ENCODE measurements at places on chromosomes 4 and X.

GRCh38 chr4:3026540-3026939 is 47.8 kb downstream of the HTT-AS start:
- no peak for DNase-seq

GRCh38 chr4:98568941-98569663 is 89.3 kb downstream of the TSPAN5 start:
- DNase-seq = no peak

GRCh38 chr4:85808864-85809263 is 333.9 kb downstream of the ARHGAP24 start:
- no peak for DNase-seq

DNA sequence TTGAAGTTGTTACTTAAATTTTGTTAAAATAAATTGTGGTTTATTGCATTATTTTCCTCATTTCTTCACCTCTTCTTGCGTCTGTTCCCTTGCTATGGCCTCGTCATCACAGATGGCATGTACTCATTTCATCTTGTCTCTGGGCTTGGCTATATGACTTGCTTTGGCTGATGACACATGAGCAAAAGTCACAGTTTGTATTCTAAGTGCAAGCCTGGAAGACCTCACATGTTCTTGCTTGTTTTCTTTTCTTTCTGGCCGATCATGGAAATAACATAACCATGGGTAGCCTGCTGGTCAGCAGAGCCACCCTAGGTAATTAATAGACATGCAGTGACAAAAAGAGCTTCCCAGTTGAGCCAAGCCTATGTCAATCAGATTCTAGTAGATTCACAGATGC is 527.9 kb downstream of the SPRY1 start:
- no peak for DNase-seq

DNA sequence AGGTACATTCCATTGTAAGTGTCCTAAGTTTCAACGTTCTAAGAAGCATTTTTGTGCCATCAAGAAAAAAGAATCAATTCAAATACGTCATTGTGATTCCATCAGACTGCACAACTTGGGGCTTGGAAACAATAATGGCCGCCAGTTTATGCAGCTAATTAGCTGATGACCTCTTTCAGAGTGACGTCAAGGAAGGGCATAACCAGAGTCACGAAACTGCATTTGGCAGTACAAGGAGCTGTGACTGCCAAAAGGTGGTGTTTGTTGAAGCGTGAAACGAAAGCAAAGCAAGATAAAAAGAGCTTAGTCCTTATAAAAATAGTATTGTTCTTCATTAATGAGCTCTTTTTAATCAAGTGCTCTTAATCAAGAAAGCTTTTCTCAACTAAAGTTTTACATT is 81.1 kb upstream of the SH3RF1 start:
- no peak for DNase-seq

DNA sequence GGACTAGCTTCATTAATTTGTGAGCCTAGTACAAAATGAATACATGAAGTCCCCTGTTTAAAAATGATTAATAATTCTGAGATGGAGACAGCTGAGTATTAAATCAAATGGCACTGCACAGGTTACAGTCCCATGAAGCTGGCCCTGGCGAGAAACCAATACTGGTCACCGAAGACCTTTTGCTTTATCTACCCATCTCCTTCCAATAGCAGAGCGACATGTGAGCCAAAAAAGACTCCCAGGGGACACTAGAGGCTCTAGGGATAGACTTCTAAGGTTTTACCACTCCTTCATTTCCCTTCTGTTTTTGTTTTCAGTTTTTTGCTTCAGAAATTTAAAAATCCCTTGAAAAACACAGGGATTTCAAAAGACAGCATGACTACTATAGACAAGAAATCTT is 97.0 kb upstream of the CCSER1 start:
- no peak for DNase-seq

DNA sequence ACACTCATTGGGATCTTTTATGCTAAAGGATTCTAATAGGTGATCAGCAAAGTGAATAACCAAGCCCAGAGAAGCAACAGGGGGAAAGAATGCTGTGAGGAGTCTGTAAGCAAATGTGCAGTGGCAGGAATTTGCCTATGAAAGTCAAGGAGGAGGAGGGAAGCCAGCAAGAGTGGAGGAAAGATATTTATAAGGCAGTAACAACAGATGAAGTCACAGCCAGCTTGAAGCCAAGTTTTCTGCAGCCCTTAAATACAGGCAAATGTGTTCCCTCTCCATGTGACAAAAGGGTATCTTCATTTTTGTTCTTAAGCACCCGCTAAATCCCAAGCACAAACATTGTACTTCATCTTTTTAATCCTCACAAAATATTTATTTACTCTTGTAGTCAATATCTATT is 275.0 kb upstream of the CLNK start:
- DNase-seq = peak; percentile 17

- no peak for DNase-seq
Observed at GRCh38 chr4:154414796-154415195, 76.8 kb downstream of the DCHS2 start.

GRCh38 chr4:78024085-78024484 is 33.0 kb upstream of the FRAS1 start:
- peak; percentile 30 for DNase-seq

GRCh38 chr4:153318696-153319320 is 25.7 kb upstream of the MND1 start:
- peak; percentile 59 for DNase-seq

DNA sequence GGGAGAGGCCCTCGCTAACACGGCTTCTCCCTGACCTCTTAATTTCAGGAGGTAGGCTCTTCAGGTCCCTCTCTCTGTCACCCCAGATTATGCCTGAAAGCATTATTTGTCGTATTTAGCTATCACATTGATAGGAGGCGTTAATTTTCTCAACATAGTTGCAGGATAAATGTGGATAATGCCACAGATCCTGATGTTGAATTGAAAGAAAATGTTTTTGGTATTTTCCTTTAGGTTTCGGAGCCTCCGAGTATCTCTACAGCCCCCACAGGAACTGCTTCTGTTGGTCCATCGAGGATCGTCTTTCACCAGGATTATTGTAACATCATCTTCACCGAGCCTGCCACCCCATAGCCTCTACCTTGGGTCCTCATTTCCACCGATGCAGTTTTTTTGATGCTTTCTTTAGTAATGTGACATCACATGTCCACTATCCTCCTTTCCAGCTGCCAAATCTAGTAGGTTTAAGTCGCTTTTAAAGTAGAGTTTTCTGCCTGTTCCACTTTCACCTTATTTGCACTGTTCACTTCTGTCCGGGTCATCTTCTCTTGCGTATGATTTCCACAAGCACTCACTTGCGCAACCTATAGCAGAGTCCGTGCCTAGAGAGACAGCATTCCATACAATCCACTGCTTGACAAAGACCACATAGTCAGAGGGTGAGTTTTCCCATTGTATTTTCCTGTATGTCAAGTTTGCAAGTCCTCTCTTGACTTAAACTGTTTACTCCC is 665 bp downstream of the TIGD2 start:
- peak; percentile 94 for DNase-seq

DNA sequence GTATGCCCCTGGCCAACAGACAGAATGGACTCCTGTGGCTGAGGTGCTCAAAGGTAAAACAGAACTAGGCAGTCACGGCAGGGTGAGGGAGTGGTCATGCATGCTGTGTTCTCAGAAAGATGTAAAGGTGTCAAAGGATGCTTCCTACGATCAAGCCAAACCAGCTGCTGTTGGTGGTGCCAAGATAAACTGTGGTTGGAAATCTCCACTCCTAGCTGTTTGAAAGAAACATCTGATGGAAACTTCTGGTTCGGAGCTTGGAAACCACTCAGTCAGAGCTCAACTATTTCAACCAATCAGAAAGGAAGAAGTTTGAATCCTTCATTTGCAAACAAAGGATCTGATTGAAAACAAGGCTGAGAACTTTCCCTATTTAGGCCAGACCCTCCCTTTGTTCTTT is 68.5 kb upstream of the DDX60 start:
- DNase-seq = no peak

- DNase-seq = peak; percentile 43
Observed at GRCh38 chr4:145681956-145682355, 2.0 kb downstream of the C4orf51 start.

GRCh38 chr4:47209833-47210232 is 178.5 kb downstream of the GABRB1 start:
- peak; percentile 89 for DNase-seq

DNA sequence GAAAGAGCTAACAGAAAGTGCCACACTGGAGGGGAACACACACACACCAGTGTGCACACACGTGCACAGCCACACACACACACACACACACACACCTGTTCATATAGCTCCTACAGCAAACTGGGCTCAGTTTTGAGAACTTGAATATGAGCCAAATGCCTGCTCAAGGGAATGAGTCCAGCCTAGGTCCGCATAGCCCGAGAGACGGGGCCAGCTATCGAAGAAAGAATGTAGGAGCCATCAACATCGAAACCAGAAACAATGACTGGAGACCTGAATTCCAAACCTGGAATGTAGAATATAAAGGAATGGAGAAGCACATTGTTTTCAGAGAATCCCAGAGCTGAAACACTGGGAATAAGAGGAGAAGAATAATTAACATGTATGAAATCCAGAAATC is 37.6 kb upstream of the ERVMER34-1 start:
- peak; percentile 10 for DNase-seq

GRCh38 chr4:172011196-172011595 is 198.0 kb downstream of the GALNTL6 start:
- DNase-seq = no peak

DNA sequence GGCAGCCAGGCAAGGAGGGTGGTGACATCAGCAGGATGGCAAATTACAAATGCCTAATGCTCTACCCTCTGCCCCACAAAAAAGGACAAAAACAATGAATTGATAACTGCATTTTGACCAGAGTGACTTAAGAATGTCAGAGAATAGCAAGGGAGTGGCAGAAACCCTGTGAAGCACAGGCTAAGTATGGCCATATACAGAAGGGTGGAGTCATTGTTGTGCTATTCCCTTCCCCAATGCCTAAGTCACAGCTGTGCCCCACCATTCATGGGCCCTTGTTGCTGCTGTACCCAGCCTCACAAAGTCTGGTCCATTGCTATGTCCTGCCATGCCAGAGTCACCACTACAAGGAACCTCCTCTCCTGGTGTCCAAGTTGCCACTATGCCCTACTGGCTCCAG is 123.1 kb downstream of the NEK1 start:
- DNase-seq = no peak

DNA sequence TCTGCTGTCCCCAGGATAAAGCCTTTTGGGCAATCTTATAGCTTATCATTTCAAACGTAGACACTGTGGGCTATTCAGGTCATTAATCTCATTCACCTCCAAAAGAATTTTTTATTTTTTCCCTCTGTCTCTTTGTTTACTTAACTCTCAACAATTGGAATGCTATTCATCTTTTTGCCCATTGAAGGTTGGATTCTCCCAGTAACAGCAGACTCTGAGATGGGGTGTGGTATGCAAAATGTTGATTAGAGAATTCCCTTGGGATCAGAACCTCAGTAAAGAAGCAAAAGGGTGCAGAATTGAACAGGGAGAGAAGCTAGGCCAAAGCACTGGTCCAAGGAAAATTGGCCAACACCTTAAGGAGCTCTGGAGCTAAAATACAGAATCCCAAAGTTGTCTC is 60.4 kb downstream of the CAMK2D start:
- DNase-seq = no peak

DNA sequence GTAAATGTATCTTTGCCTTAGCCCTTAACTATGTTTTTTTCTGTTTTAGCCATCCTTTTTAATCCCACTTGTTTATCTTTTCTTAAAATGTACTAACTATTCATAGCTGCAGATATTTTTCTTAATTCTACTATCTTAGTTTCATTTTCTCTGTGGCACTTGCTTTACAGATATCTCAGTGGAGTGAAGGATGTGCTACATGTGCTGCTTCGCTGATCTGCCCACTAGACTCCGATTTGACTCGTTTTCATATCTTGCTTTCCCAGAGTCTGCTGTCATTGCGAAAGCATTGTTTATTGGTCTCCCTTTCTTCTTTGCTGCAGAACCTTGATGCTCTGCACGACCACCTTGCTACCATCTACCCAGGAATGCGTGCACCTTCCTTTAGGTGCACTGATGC is 30.6 kb downstream of the GUCY1B1 start:
- DNase-seq = no peak

- no peak for DNase-seq
Observed at GRCh38 chr4:173253561-173253960, 80.6 kb downstream of the HMGB2 start.

GRCh38 chrX:9320940-9321339 is 143.9 kb upstream of the TBL1X start:
- DNase-seq = no peak

DNA sequence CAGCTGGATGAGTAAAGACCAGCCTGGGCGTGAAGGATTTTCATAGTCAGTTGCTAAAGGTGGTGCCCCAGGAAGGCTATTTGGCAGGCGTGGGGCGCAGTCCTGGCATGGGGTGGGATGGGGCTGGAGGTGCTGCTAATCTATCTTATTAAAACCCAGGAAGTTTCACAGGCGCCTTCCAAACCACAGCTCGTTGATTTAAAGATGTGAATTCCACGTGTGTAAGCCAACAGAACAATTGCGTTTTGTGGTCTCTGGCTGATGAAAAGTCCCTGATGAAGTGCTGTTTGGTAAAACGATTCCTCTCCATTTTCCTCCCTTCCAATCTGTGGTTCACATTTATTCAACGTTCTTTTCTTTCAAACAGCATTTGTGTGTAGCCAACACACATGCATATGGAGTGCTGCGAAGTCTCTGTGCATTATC is 105.0 kb downstream of the TBL1X start:
- peak; percentile 83 for DNase-seq

DNA sequence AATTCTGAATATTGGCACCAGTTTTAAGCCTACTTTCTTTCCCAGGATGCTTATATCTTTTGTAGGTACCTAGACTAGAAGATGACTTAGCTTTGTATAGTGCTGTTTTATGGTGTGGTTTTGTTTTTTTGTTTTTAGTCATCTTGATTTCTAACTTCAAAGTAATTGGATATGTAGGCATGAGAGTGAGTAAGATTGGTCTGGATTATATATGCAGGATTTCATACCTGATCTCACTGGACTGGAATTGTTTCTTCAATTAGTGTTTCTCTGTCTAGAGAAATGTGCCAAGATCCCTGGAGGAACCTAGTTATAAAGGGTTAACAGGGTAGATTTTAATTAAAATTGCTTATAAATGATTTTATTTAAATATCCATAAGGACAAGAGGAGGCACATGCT is 23.1 kb downstream of the NAP1L5 start:
- peak; percentile 37 for DNase-seq

GRCh38 chr4:130008461-130008860 is 912.5 kb downstream of the C4orf33 start:
- no peak for DNase-seq

GRCh38 chr4:174418640-174419212 is 103.6 kb downstream of the HPGD start:
- DNase-seq = no peak

DNA sequence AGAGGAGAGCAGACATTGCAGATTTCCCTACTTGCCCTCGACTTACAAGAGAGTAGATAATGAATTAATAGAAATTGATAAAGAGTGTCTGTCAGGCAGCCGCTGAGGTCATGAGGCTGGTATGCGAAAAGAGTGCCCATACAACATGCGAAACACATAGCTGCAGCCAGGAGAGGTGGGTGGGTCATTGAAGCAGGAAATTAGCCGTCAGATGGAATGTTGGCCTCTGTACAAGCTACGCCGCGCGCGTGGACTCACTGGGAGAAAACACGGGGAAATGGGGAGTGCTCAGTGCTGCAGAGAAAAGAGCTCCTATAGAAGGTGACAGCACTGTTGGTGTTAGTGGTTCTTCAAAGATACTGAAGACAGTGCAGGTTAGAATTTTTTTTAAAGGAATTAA is 125.1 kb downstream of the RAPGEF2 start:
- peak; percentile 91 for DNase-seq
